ENCODE measurements at places on chromosomes 3 and 15.

DNA sequence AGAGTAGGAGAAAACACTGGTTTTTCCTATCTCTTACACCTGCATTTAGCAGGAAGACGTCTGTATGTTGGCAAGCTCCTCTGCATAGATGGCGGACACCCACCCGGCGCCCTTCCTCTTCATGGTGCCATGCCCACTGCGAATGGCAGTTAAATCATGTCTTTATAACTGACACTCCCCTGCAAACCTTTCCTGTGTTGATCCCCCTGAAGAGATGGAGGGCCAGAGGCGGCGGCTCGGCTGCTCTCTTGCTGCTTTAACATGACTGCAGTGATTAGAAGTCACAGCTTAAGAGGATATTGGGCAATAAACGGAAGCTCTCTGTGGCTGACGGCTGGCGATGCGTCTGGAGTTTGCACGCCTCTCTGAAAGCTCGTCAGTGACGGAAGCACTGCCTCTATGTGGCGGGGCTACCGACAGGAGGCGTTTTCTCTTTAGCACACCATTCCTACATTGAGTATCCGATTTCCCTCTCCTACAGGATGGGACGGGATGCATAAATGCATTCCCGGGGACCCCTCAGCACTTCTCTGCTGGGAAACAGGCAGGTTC is 25.5 kb upstream of the SNRPA1 start:
- no peak for DNase-seq

GRCh38 chr3:46062679-46063078 is 35.4 kb upstream of the XCR1 start:
- no peak for DNase-seq

DNA sequence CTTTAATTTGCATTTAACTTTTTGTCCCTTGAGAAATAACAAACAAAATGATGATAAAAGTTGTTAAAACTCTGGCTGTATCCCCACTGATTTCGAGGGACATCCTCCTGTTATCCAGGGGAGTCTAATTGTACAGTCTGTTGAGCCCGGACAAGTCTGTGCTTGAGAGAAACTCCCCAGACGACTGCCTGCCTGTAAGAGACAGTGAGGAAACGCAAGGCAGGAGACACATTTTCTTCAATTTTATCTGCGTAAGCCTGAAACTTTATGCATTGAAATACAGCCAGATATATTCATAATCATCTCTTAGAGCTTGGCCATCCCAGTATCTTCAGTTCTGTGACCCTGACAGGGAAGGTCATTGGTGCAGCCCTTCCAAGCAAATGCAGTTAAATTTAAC is 97.7 kb downstream of the ROBO2 start:
- DNase-seq: no peak

GRCh38 chr3:31635545-31635944 is 102.8 kb downstream of the STT3B start:
- no peak for DNase-seq

DNA sequence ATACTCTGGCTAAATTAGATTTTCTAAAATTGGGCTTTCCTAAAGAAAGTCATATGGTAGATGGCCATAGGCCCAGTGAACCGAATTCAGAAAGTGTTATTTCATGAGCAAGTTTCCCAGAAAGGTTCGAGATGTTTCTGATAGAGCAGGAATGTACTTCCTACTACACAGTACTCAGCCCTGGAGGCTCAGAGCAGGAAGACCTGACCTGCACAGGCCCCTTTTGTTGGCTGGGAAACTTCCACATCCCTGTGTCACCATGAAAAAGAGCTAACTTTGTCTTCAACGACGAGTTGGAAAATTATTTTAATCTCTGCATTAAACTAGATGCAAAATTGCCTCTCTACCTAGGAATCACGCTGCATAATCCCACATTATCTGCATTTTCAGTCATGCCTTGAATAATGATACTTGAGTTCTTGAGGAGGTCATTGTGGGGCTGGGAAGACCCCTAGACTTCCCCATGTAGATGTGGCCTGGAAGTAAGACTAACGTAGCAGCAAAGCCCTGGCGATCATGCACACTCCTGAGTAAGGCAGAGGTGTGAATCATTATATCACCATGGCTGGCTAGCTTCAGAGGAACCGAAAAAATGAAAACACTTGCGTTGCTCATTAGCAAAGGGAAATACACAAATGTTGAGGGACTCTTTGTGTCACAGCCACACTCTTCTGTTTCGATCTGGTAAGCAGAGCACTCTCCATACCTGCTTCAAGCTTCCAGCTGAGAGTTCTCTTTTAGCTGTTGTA is 47.1 kb downstream of the CMTM7 start:
- no peak for DNase-seq

- DNase-seq: no peak
These were observed 87.3 kb downstream of the MESD start for GRCh38 chr15:80902298-80902801.

GRCh38 chr15:44782516-44782915 is 46.2 kb downstream of the TRIM69 start:
- no peak for DNase-seq

DNA sequence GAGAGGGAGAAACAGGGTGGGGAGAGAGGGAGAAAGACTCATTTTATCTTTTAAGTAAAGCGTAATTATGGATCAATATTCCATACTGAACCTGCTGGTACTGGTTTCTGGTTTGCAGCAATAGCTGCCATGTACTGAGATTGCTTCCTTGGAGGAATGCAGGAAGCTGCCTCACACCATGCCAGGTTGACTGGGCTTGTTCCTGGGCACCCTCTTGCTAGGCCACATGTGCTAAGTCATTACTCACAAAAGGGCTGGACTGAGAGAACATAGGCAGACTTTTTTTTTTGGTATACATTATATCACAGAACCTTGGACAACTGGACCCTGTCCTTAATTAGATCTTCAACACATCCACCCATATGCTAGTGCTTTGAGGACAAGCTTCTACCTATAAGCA is 193.4 kb downstream of the ZNF621 start:
- DNase-seq: no peak

GRCh38 chr3:126406389-126407296 is 11.9 kb downstream of the CFAP100 start:
- DNase-seq: no peak

- DNase-seq: no peak
These were observed 99.6 kb downstream of the ABI3BP start for GRCh38 chr3:100893590-100893989.

DNA sequence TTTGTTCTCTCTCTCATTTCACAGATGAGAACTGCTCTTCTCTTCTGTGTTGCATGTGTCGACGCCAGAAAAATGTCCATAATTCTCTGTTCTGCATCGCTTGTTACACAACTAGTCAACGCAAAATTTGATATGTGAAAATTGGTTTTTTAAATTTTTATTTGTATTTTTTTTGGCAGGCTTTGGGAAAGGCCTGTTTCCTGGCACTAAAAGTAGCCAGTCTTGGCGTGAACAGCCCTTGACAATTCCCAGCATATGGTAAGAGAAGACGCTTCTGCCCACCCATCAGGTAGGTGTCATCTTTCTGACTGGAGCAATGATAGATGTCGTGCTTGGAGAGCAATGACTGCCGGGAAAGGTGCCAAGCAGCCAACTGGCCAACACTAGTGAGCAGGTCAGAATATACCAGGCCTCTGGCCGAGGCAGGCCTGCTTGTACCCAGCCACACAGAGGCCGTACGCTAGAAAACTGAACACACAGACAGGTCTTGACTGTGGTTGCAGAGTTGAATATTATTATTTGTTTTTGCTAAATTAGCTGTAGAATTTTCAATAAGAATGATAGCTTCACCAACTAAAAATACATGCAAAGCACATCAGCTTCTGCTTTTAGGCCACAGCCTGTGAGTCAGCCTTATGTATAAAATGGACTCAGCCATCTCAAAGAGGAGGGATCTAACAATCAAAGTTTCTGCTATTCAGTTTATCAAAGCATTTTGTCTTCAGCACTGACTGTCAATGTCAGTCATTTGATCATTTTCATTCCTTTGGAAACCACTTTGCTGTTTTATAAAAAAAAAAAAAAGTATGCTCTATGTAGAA is 837.5 kb downstream of the MCTP2 start:
- no peak for DNase-seq

- no peak for DNase-seq
These were observed 304.6 kb downstream of the NAALADL2 start for GRCh38 chr3:175163686-175164085.

DNA sequence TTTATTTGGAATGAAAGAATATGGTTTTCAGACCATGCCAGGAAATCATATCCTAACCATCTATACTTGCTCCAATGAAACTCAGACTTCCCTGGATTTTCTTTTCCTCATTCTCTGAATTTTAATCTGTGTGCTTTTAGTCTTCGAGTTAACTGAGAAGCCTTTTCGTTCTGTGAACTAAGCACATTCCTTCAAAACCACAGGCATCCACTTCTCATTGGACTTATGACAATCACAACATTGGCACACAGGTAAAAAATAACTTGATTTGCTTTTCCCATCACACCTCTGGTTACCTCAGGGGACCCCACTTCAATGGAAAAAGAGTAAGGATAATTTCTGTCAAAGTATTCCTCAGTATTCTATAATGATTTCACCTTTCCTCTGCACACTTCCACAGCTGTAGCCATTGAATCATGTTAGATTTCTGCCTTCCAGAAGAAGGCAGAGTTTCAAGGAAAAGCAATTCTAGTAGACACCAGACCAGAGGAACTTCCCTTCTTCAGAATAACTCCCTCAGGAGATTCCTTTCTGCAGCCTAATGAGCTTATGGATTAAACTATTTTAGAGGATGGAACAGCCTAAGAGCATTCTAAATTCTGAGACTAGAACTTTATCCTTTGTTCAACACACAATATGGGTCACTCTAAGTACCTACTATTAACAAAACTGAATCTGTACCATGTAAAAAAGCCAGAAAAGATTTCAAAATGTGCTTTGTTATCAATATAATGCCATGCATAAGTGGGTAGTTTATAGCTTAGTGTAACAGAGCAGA is 15.9 kb downstream of the COMMD2 start:
- DNase-seq: peak; percentile 31

DNA sequence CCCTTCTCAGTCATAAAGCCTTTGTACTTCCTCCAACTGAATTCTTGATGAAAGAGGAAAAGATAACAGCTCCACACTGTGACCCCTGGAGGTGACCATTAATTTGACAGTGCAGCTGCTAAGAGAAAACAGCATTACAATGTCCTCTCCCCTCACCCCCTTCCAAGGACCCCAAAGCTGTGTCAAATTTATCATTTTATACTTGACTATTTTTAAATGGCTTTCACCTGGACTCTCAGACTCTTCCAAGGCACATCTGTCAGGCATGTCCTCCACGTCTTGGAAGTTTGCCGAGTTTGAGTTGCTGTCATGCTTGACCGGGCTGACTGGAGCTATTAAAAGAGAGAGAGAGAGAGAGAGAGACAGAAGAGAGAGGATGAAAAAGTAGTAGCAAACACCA is 236.5 kb downstream of the WDR72 start:
- DNase-seq: no peak

- DNase-seq: no peak
These were observed 86.1 kb upstream of the CGNL1 start for GRCh38 chr15:57290187-57290586.

DNA sequence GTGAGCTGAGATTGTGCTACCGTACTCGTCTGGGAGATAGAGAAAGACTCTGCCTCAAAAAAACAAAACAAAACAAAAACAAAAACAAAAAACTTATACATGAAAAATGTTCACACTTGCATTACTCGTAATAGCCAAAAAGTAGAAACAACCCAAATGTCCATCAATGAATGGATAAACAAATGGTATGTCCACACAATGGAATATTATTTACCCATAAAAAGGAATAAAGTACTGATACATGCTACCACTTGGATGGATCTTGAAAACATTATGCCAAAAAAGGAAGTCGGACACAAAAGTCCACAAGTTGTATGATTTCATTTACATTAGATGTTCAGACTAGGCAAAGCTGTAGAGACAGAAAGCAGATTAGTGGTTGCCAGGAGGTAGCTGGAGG is 26.7 kb downstream of the PCYT1A start:
- DNase-seq: no peak

- DNase-seq: no peak
These were observed 152.4 kb upstream of the CHL1 start for GRCh38 chr3:44028-44676.

- DNase-seq: no peak
These were observed 5.3 kb downstream of the SNUPN start for GRCh38 chr15:75620058-75620820.

- DNase-seq: no peak
These were observed 1.1 kb downstream of the ARMC8 start for GRCh38 chr3:138188013-138188730.

DNA sequence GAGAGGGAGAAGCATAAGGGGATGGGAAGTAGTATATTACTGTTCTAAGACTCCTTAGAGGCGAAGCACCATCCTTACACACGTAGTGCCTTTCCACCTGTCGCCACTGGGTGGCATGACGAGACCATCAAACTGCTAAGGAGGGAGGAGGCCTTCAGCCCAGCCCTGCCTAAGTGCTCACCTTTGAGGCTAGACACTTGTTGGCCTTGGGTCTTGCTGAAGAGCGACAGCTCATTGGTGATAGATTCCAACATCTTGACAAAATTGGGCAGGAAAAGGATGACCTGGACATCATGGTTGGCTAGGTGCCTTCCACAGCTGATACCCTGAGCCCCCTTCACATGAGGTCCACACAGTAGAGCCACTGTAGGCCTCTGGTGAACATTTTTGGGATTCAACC is 19.6 kb downstream of the CLK3 start:
- no peak for DNase-seq
